NCI-H2171 treated with DMSO at 0.1 percent for 48 hours (cell line): ENCODE measurements at places on chromosomes 6 and 20.
A peak's percentile ranks its signal among the peaks of the same experiment; 100 is the strongest.

DNA sequence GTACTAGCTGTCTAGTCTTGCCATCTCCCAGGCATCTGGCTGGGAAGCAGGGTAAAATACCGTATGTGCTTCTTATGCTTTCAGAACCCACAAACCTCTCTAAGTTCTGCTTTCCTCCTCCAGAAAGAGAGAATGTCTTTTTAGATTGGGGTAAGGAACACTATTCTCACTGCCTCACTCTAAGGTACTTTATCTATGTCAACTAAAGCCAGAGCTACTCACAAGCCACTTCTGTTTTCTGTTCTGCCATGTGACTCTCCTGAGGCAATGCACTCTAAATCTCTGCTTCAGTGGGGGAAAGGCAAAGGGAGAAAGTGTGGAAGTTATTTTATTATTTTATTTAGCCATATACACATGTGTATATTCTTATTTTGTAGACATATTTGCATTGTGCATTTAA, 15.6 kb downstream of the MEP1A start:
- no peak for DNase-seq

- DNase-seq = peak; percentile 1
Observed at GRCh38 chr6:49453221-49453620, 9.8 kb downstream of the MMUT start.

GRCh38 chr6:140907235-140907634, 1225.5 kb upstream of the GJE1 start:
- no peak for DNase-seq

GRCh38 chr20:2381303-2381702, 602 bp downstream of the TGM6 start:
- no peak for DNase-seq

- peak; percentile 8 for DNase-seq
Observed at GRCh38 chr6:126172131-126172530, 167.8 kb upstream of the CENPW start.

GRCh38 chr6:16438718-16439591, 200.6 kb downstream of the GMPR start:
- no peak for DNase-seq

DNA sequence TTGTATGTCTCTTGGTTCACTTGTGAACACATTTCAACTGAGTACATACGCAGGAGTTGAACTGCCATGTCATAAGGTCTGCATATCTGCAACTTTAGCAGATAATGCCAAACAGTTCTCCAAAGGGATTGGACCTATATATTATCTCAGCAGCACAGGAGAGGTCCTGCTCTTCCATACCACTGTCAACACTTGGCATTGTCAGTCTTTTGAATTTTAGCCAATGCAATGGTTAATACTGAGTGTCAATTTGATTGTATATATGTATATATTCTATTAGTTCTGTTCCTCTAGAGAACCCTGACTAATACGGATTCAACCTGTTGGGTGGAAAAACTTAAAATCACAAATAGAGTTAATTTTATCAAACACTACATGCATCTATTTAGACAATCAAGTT, 26.1 kb upstream of the ARHGAP18 start:
- DNase-seq = no peak

DNA sequence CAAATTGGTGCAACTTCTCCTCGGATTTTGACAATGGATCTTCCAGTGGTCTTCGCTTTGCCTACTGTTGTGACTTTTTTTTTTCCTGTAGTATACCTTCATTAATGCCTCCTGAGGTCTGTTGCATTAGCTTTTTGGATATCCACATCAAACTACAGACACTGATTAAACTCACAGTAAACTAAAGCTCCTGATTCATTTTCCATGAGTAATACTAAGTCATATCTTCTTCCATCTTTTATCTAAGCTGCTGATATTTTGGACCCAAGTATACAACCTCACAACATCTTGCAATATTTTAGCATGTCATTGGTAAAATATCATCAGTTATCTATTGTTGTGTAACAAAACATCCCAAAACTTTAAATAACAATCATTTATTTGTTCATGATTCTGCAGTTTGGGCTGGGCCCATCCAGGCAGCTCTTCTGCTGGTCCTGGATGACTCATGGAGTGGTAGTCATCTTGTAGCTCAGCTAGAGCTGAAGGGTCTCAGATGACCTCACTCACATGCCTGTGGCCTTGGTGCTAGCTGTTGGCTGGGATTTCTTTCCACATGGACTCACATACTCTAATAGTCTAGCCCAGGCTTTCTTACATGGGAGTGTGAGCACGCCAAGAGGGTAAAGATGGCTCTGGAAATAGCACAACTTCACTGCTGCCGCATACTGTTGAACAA, 78.3 kb upstream of the SRSF6 start:
- DNase-seq = no peak

GRCh38 chr20:25046181-25046641, 11.7 kb downstream of the ACSS1 start:
- DNase-seq = no peak

DNA sequence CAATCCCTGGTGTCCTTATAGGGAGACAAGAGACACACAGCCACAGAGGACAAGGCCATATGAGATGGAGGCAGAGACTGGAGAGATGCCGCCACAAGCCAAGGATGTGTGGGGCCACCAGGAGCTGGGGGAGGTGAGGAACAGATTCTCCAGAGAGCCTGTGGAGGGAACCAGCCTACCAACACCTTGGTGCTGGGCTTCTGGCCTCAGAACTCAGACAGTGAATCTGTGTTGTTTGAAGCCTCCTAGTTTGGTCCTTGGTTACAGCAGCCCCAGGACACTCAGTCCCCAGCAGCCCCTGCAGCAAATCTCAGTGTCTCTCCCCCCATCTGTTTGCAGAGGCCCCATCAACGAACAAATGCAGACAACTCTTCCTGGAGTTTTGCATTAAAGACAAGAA, 73.2 kb upstream of the BHLHE23 start:
- DNase-seq = no peak

GRCh38 chr6:47357827-47358226, 48.1 kb upstream of the TNFRSF21 start:
- no peak for DNase-seq

GRCh38 chr20:31797364-31797763, 21.8 kb upstream of the MYLK2 start:
- DNase-seq = no peak

DNA sequence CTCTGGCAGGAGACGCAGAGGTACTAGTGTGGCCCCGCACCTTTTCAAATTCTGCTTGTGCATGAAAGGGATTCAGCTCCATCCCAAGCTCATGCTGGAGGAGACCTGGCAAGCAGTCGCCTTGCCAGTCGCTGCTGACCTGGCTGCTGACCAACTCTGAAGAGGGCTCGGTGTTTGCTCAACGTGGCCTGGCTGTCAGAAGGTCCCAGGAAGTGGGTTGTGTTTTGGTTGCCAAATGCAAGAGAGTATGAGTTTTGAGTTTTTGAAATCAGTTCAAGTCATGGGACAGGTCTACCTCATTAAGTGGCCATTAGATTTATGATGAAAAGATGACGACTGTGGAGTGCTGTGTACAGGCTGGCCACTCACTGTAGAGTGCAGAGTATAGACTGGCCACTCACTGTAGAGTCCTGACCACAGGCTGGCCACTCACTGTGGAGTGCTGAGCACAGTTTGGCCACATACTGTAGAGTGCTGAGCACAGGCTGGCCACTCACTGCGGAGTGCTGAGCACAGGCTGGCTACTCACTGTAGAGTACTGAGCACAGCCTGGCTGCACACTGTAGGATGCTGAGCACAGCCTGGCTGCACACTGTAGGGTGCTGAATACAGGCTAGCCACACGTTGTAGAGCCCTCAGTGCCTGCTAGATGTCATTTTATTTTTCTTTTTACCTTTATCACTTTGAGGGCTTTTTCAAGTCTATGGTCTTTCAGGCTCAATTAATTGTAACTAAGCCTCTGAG, 193.9 kb downstream of the ZNF217 start:
- DNase-seq = no peak

- DNase-seq = no peak
Observed at GRCh38 chr20:43985608-43986316, 71.1 kb downstream of the TOX2 start.

DNA sequence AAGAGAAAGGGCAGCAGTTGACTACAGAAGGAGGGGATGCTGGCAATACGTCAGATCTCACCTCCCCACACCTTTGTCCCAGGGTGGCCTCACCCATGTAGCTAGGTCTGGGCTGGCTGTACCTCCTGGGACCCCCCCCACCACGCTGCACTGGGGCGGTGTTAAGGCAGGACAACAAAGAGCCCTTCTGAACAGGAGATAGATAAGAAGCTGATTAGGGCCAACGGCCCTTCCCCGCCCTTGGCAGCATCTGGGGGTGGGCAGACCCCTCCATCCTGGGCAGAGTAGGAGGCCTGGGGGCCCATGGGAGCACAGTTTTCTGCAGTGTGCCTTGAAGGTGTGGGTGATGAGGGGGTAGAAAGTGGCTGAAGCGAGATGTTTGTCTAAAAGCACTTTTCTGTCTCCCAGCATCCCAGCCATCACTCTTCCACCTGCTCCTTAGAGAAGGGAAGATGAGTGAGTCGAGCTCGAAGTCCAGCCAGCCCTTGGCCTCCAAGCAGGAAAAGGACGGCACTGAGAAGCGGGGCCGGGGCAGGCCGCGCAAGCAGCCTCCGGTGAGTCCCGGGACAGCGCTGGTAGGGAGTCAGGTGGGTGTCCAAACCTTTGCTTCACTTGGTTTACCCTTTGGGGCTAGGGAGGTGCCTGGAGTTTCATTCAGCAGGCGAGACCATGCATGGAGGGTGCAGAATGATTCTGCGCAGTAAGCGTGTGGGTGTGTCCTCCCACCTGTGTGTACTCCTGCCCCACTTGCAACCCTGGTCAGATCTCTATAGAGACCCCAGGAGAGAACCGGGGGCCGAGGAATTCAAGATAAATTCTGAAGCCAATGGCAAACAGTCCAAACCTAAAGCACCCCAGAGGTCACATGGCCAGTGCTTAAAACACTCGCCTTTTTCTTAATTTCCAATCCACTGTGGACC, 3.9 kb downstream of the HMGA1 start:
- no peak for DNase-seq

- DNase-seq = no peak
Observed at GRCh38 chr6:168782187-168782751, 341.3 kb downstream of the SMOC2 start.

GRCh38 chr6:16546861-16547260, 214.4 kb downstream of the ATXN1 start:
- DNase-seq = no peak

DNA sequence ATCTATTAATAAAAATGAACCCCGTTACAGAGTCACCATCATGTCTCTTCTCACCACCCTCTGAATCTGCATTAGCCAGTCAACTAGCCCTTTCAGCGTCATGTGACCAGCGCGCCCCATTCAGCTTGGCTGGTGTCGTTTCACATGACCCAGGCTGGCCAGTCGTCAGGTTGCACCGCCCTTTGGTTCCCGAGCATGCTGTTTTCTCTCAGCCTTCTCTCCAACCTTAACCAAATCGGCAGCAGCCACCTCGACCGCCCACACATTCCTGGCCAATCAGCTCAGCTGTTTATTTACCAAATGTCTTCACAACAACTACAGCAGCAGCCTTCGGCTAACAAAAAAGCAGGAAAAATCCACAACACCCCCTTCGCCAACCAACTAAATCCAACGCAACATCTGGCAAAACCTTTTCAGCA, 5.6 kb downstream of the SRSF3 start:
- DNase-seq = no peak

DNA sequence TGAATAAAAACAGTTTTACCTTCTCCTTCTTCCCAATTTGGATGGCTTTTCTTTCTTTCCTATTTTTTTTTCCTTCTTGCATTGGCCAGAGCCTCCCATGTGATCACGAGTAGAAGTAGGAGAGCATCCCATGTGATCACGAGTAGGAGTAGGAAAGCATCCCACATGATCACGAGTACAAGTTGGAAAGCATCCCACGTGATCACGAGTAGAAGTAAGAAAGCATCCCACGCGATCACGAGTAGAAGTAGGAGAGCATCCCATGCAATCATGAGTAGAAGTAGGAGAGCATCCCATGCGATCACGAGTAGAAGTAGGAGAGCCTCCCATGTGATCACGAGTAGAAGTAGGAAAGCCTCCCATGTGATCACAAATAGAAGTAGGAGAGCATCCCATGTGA, 218.6 kb downstream of the DLL1 start:
- DNase-seq = no peak

GRCh38 chr6:16564436-16564835, 196.8 kb downstream of the ATXN1 start:
- DNase-seq = no peak

DNA sequence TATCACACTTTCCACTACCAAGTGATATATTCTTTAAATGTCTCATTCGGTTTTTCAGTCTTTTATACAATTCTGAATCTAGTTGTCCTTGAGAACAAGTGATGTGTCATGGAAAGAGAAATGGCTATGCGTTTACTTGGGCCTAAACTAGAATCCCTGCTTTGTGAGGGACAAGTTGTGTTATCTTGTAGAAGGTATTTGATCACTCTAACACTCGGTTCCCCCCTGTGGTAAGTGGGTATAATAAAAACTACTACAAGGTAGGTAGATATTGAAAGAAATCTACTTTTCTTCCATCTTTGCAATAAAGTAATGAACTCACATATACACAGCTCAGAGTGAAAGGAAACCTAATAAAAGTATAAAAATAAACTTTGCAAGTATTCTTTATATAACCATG, 108.9 kb downstream of the MANEA start:
- no peak for DNase-seq

DNA sequence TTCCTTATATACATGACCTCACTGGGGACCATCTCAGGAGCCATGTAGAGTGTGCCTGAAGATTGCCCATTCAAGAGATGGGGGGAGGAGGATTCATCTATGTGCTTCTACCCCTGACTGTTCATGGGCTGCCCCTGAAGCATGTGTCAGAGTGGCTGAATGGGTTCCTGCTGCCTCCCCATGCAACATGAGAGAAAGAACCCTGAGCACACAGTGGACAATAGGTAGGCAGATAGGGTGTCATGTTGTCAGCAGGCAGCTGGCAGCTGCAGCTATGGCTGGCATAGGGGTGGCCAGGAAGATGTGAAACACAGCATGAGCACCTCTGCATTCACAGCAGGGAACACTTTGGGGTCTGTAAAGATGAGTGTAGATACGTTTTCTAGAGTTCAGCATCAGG, 208.4 kb upstream of the CNR1 start:
- peak; percentile 10 for DNase-seq

- no peak for DNase-seq
Observed at GRCh38 chr6:164887660-164888059, 421.7 kb downstream of the C6orf118 start.

- DNase-seq = no peak
Observed at GRCh38 chr6:25524542-25524941, 127.5 kb upstream of the SCGN start.

- no peak for DNase-seq
Observed at GRCh38 chr20:59561614-59562277, 42.6 kb upstream of the PHACTR3 start.

DNA sequence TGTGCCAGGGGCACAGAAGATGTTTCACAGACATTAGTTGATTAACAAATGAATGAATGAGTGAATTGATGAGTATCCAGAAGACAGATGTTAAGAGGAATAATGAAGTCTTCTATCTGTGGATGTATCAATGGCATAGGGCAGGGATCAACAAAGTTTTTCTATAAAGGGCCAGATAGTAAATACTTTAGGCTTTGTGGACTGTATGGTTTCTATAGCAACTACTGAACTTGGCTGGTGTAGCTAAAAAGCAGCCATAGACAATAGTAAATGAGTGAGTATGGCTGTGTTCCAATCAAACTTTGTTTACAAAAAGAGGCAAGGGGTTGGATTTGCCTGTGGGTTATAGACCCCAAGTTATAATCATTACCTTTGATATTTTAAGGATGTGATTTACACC, 144.0 kb downstream of the PRL start:
- DNase-seq = no peak

GRCh38 chr20:2833761-2834160, 6.7 kb downstream of the PCED1A start:
- no peak for DNase-seq
